ENCODE measurements at places on chromosomes 16 and 17. TPM values are rescaled to one million over a fixed set of nuclear protein-coding genes. Genes with fewer than 3 reads are reported as not detected.

TEX14 gene
- under 0.01 TPM for total RNA-seq

CCL5 gene
- total RNA-seq: 3.5 TPM

GPR179 gene
- 0.21 TPM for total RNA-seq

CD300E gene
- total RNA-seq: not detected

RHBDF1 gene
- 33.0 TPM for total RNA-seq

SCNN1G gene
- 2.2 TPM for total RNA-seq

NPEPPS gene
- 183 TPM for total RNA-seq

Data from tongue (tissue), 3 donors.